ENCODE measurements at places on chromosomes 3 and 15.

GRCh38 chr3:143433787-143434378 lies 314.3 kb downstream of the CHST2 start:
- DNase-seq = no peak

- no peak for DNase-seq
These were observed 18.4 kb downstream of the THOC7 start for GRCh38 chr3:63845215-63845614.

GRCh38 chr3:143551761-143552160 lies 296.5 kb downstream of the SLC9A9 start:
- peak; percentile 50 for DNase-seq

DNA sequence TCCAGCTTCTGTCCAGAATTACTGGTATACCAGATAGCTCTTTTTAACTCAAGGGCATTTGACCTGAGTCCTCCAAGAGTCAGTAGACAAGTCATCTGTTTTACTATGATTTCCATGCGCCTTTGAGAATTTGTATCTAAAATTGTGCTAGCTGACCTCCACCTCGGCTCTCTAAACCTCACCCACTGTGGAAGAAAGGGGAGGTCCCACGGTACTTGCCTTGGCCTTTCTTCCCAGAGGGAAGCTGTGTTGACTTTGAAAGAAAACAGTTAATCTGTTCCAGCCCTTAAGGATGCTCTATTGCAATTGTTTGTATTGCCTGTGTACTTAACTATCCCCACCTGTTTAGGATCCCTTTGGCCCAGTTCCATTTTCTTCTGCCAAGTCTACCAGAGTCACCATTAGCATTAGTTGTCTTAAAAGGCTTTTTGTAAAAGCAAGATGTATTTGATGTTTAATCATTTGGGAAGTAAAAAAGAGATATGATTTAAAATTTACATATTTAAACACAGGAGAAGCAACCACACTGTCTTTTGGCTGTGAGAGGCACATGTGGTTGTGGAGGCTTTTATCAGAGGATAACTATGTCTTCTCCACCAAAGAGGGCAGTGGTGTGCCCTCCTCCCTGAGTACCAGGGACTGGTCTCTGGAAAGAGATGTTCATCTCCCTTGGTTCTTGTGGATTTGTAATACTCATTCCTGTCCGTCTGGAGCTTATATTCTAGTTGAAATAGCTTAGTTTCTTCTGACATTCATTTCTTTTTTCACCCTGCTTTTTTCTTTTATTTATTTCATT lies 88.8 kb downstream of the CRTC3 start:
- DNase-seq = peak; percentile 11

DNA sequence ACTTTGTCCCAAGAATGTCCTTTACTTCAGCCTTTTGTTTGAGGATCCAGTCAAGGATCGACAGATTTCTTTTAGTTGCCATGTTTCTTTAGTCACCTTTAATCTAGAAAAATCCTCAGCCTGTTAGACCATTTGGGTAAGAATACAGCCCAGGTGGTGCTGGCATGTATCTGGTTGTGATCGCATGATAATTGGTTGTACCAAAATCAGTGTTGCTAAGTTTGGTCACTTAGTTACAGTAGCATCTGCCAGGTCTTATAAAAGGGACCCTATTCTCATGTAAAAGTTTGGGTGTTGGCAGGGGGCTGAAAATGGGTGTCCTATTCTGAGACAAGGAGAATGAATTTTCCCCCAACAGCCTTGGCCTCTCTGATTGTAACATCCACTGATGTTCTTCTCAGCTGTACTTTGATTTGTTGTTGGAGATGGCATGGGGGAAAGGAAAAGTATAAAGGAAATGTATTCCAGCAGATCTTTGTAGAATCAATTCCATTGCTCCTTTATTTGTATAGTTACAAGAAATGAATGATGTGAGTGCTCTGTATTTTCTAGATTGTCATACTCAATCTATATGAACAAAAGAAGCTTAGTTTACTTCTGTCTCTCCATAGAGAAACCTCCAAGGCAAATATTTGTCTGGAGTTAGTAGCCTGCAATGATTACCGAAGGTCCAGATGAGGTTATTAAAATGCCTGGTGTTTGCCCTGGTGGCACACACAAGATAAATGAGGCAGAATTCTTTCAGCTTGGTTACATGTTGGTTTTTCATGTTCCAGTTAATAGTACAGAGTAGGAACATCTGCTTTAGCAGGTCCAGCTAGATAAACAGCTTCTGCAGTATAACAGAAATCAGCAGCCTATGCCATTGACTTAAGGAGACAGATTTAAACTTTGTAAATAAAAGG lies 65.7 kb downstream of the CMTM8 start:
- DNase-seq = no peak

GRCh38 chr3:141950572-141951493 lies 74.4 kb downstream of the ATP1B3 start:
- DNase-seq = no peak
